Endodermal cell (in vitro differentiated cells): ENCODE measurements at places on chromosomes 1 and 21. TPM values are rescaled to one million over a fixed set of nuclear protein-coding genes. Genes with fewer than 3 reads are reported as not detected.
A peak's percentile ranks its signal among the peaks of the same experiment; 100 is the strongest.

The HNRNPR gene
- 112 to 210 TPM (median 196 TPM) in 3 replicates for total RNA-seq

DNA sequence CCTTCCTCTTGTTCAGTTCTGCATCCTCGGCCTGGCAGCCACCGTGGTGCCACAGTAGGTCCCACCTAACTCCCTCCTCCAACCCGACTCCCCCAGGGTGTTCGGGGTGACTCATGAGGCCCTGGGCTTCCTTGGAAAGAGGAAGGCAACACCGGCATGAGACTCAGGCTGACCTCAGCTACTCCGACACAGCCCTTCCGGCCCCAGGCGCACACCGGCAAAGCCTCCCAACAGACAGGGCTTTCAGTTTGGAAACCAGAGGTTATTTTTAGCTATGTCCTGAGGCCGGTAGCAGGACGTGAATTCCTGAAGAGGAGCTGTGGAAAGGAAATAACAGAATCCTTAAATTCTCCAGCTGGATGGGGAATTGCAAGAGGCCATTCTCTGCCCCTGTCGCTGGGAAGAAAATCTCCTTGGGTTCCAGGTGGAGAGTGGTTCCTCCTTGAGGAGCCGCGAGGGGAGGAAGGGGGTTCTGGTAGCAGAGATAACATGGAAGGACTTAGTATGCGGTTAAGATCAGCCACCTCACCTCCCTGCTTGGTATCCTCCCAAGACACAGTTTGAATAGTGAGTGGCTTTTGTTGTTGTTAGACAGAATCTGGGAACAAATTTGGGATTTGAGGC is 24.4 kb downstream of the PLXNA2 start:
- DNase-seq = peak; percentile 53

GRCh38 chr1:56149761-56150160 is 429.6 kb downstream of the PLPP3 start:
- DNase-seq = no peak

DNA sequence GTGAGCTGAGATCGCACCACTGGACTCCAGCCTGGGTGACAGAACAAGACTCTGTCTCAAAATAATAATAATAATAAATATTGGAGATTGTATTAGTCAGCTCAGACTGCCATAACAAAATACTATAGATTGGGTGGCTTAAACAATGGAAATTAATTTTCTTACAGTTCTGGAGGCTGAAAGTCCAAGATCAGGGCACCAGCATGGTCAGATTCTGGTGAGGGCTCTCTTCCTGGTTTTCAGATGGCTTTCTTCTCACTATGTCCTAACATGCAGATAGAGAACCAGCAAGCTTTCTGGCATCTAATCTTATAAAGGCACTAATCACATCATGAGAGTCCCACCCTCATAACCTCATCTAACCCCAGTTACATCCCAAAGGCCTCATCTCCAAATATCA is 23.2 kb upstream of the DDAH1 start:
- DNase-seq = no peak

GRCh38 chr1:26541816-26542711 is 12.5 kb downstream of the RPS6KA1 start:
- DNase-seq = peak; percentile 91

GRCh38 chr1:225877580-225877979 is 4.6 kb downstream of the TMEM63A start:
- DNase-seq = peak; percentile 90

GRCh38 chr1:204685236-204686006 is at the start of gene LRRN2:
Gene LRRN2, minus strand, starts transcription at chr1:204685738. Its CDS starts 65,746 bp downstream, at chr1:204619992.
- DNase-seq = peak; percentile 79

DNA sequence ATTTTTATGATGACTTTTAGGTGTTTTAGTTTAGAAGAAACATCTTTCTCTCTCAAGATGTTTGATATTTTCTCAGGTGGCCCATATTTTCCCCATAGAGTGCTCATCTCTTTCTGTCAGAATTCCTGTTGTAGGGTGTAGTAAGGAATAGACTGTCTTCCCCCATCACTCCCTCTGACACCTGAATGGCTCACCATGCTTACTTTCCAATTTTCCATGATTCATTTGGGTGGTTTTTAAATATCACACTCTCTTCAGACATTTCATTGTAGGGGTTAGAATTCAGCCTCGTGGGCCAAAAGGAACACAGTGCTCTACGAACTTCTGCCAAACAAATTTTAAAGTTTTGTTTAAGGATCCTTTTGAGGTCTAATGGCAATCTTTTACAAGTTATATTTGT is 24.0 kb downstream of the GIPC2 start:
- no peak for DNase-seq

GRCh38 chr1:174990382-174990999 is 9.3 kb upstream of the CACYBP start:
- DNase-seq = no peak

DNA sequence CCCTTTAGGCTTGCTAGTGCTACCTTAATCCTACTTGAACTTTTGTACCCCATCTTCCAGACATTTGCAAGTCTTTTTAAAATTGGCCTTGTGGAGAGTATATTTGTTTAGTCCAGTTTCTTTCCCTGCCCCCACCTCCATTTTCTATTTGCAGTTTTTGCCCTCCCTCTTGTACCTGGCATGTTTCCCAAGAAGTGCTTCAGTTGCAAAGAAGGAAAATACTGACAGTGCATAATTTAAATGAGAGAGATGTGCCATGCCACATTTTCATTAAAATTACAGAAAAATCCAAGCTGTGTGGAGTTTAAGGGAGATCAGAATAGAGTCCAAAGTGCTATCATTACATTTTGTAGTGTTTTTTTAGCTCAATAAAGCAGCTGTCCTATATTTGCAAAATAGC is 150.0 kb upstream of the ADGRL2 start:
- DNase-seq = no peak

- DNase-seq = no peak
Measured at GRCh38 chr1:63893976-63894375, 120.2 kb downstream of the ROR1 start.

DNA sequence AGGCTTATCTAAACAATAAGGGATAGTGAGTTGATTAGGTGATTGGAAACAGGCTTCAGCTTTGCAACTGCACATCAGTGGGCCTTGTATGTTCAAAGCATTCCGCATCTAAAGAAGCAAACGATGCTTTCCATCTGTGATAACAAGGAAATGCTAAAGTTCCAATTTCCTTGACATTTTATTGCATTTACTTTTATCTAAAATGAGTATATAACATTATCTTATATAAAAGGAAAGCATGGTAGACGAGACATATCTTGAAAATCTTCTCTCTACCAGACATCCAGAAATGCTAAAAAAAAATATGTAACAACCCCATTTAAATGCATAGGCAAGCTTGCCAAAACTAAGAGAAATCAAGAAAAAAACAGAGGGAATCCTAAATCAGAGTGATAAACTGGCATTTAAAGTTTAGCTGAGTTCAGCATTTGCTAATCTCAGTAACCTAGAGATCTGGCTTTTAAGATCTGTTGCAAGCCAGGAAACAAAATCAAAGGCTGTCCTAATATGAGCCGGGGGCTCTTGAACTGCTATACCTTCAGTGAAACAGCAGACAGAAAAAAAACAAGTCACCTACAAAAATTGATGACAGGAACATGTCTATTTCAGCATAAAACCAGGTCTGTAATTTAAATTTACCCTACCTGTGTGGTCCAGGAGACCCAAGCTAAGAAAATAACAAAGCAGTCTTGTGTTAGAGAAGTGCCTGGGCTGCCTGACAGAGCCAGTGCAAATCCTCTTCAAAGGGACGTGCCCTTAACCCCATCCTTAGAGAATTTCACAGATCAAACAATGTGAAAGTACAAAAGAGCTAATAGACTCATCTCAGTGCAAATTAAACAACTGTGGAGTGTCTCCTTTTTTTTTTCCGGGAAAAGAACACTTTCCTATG is 3.1 kb upstream of the RGS13 start:
- no peak for DNase-seq

DNA sequence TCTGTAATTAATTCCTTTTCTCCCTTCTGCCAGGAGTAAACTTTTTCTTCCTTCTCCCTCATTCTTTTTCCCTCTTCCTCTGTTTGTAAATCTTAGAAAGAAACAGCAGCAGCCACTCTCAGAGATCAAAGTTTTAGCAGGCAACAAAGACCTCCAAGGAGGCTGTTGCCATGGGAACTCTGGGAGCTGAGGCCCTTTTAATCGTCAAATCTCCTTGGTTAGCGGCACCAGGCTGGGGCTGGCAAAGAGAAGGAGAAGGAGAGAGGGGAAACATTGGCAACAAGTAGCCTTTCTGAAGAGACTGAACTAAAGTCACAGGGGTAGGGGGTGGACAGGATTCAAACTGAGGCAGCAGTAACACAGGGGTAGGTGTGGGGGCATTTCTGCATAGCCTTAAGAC is 25.2 kb downstream of the ILDR2 start:
- peak; percentile 66 for DNase-seq

GRCh38 chr1:168792592-168793125 is 63.7 kb upstream of the DPT start:
- DNase-seq = no peak

DNA sequence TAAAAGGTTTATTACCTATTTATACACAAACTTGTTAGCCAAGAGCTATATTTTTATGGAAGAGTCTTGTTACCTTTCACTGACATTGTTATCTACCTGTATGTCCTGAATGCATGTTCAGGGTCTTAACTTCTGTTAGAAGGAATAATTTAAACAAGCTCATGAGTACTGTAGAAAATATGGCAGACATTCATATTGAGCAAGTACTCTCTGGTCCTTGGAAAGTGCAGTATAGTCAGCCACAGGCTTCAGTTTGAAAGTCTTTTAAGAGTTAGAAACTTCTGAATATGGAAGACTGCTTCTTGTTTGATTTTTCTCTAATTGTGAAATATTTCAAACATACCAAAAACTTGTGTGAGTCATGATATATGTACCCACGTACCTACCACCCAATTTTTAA is 16.6 kb downstream of the DIP2A start:
- no peak for DNase-seq

- DNase-seq = peak; percentile 96
Measured at GRCh38 chr1:3471356-3472087, 17.1 kb downstream of the ARHGEF16 start.

GRCh38 chr1:86183810-86184209 is 27.2 kb upstream of the COL24A1 start:
- no peak for DNase-seq
